ENCODE measurements at places on chromosomes 16 and 17.

- ATAC-seq: no peak
Measured at GRCh38 chr16:80894091-80894490, 89.7 kb upstream of the CDYL2 start.

DNA sequence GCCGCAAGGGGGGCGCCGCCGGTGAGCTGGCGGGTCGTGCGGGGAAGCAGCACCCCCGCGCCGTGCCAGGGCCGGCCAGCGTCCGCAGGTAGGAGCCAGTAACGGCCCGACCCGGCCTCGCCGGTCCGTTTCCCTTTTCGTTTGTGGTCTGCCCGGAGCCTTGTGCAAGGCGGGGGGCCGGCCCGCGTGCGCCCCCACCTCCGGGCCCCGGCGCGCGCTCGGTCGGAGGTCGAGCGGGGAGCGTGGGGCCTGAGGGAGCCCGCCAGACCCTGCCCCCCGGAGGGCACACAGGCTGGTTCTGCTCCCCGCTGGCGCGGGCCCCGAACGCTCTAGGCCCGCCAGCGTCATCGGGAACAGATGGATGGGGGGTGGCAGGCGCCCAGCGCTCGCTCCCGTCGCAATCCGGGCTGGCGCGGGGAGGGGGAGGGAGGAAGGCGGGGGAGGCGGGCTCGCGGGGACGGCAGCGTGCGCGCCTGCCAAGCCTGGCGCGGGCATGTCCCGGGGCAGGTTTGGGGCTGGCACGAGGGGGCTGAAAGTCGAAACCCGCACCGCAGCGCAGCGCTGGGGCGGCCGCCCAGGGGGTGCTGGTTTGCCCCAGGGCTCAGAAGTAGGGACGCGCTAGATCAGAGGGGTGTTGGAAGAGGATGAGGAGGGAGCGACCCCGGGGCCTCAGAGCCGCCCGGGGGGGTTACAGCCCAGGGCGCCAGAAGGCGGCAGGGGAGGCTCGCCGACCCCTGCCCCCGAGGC is 1.5 kb upstream of the GSE1 start:
- ATAC-seq: peak; percentile 47

- ATAC-seq: no peak
Measured at GRCh38 chr16:57724531-57724930, 11.0 kb upstream of the KATNB1 start.

DNA sequence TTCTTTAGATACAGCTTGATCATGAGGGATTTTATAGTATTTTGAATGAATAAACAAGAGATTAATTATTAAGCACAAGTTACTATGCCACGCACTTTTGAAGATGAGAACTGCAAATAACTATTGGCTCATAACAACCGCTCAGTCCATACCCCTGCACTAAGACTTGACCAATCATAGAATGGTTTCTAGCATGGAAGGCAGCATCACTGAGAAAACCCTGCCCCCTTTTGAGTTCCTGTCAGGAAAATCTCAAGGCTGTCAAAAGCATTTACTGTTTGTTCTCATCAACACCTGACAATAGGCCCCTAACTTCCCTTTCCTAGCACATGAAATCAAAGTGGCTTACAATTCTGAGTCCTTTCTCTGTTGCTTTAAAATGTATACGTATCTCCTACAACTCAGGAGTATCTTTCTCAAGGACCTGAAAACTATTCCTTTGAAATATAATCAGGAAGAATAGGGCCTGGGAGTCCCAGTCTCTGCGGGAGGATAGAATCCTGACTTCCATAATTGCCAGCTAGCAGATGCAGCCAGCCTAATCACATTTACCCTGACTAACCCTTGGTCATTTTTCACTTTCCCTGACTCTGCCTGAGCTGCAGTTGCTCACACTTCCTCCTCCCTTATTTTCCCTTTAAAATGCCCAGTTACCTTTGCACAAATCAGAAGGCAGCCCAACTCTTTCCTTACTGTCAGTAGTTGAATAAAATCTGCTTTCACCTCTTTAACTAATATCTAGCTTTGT is 9.1 kb upstream of the MMD start:
- peak; percentile 91 for ATAC-seq

- no peak for ATAC-seq
Measured at GRCh38 chr17:15012351-15012980, 252.7 kb downstream of the PMP22 start.

GRCh38 chr16:24838554-24839266 is 7.1 kb upstream of the SLC5A11 start:
- ATAC-seq: peak; percentile 41

DNA sequence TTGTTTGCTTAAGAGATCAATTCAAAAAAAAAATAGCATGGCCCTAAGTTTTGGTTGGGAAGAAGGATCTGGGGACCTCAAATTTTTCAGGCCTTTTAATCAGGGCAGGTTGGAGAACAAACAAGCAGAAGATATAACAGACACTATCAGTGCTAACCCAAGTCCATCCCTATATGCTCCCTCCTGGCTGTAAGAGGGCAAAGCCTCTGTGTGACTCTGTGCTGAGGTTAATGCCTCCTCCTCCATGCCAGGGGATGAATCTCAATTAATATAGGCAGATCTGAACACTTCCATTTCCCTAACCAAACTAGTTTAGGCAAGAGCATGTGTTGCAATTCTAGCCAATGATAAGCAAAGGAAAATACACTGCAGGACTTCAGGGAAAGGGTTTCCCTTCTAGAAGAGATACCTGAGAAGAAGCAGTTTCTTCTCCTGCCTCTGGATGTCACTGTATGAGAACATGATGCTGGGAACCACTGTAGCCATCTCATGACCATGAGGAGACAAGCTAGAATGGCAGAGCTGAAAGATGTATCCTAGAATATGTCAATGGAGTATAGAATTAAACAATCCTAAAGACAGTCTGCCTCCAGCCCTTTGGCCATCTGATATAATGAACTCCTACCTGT is 76.0 kb downstream of the CHD9NB start:
- peak; percentile 80 for ATAC-seq

DNA sequence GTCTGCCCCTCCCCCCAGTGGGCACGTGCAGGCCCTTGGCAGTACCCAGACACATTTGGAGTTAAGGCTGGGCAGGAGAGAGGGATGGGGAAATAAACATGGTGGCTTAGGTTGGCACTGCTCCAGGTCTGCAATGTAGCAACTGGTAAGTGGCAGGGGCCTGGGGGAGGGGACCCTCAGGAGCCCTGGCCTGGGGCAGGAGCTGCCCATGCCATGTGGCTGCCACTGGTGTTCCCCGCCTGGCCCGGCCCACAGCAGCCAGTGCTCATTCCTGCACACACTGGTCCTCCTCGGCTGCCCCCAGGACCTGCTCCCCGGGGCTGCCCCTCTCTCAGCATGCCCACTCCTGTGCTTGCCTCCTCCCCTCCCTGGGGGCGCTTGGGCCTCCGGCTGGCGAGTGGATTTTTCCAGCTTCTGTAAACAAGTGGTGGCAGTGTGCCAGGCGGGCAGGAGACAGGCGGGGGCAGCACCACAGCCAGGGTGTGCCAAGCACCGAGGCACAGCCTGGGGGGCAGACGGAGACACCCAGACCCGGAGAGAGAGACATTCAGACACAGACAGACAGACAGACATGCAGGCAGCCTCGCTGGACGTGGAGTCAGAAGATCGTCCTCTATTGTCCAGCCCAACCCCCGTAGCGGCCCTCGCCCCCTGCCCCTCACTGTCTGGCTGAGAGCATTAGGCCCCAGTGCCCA is 9.4 kb downstream of the THRA start:
- peak; percentile 45 for ATAC-seq

DNA sequence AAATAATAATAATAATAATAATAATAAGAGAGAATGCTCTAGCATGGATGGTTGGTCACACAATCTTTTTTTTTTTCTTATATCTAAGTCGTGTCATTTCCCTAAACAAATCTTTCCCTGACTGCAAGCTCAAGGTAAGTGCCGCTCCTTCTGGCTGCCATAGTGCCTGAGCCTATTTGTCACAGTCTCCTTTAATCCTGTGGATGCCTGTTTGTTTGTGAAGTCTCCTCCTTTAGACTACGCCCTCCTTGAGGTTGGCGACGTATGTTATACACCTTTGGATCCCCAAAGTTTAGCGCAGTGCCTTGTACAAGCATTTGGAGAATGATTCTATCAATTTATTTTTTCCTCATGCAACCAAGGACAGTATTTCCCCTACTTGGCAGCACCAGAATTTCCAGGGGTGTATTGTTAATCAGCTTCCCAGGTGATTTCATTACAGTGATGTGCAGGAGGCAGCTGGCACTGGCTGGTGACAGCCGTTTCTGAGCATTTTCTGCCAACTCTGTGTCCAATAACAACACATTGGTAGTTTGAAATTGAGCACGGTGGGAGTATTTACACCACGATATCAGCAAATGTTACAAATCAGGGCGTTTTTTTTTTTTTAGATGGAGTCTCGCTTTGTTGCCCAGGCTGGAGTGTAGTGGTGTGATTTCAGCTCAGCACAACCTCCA is 26.6 kb downstream of the TMEM238L start:
- ATAC-seq: no peak

DNA sequence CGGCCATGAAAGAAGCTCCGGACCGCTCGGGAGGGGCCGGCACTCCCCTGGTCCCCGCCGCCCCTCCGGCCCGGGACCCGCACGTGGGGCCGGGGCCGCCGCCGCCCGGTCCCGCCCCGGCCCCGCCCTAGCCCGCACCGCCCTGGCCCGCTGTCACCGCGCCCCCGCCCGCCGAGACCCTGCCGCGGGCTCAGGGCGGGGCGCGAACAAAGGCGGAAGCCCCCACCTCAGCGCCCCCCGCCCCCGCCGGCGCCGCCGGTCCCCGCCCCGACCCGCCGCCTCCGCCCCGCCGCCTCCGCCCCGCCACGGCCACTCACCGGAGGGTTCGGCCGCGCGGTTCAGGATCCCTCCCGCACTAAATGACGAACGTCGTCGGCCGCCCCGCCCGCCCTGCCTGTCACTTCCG is at the start of gene ARHGDIA:
TSS of gene ARHGDIA (minus strand) at position 357 of the 406 bp plus-strand sequence. CDS start 1,407 bp downstream, outside the sequence.
- peak; percentile 64 for ATAC-seq

GRCh38 chr17:45184144-45184543 is 22.5 kb downstream of the HEXIM2 start:
- ATAC-seq: no peak

DNA sequence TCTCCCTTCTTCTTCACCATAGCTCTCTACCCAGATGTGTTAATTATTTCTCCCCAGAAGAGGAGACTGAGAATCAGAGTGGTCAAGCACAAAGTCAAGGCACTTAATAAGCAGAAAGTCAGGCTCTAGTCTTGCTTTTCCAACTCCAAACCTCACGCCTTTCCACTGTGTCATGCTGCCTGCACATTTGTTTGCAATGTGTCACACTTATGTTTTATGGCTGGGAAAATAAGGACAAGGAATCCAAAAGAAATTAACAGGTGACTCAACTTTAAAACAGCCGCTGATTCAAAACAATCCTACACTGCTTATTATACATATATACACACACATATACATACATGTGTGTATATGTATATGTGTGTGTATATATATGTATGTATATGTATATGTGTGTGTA is 255.7 kb upstream of the DYNLRB2 start:
- no peak for ATAC-seq

DNA sequence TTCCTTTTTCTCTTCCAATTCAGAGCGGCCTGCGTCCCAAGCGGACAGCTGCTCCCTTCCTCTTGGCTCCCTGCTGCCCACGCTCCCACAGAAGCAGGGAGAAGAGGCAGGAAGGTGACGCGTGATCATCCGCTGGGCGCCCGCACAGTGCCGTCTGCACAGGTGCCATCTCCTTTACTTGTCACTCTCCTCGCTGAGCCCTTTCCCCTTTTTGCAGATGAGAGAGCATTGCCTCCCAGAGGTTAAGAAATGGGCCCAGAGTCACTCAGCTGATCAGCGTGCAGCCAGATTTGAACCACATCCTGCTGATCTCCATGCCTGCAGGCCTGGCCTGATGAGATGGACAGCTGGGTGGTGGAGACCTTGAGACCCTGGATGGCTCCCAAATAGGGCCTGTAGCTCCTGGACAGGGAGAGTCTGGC is 299.8 kb downstream of the SEC14L1 start:
- no peak for ATAC-seq

DNA sequence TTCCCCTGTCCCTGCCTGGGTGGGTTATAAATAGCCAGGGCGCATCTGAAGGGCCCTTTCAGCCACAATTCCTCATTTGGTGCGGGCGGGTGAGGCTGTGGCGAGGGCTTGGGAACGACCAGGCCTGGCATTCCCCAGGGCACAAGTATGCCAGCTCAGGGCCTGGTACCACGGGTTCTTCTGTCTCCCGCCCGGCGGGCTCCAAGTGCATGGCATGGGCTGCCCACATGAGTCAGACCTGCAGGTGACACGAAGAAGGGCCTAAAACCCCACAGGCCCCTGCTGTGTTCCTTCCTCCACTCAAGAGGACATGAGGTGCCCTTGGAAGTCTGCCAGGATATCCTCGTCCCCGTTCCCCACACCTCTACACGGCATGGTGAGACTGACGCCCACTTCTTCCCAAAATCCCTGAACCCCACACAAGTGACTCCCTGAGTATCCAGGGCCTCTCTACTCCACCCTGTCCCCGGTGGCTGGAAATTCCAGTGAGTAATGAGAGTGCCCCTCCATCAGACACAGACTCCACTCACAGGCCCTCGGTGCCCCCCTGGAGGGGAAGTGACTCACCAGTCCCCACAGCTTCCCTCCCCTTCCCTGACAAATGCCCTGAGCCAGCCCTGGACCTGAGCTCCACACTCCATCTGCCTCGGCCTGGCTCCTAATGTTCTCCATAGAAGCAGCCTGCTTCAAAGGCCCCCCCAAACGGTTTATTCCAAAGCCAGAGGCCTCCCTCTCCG is 68.8 kb downstream of the ABR start:
- no peak for ATAC-seq

DNA sequence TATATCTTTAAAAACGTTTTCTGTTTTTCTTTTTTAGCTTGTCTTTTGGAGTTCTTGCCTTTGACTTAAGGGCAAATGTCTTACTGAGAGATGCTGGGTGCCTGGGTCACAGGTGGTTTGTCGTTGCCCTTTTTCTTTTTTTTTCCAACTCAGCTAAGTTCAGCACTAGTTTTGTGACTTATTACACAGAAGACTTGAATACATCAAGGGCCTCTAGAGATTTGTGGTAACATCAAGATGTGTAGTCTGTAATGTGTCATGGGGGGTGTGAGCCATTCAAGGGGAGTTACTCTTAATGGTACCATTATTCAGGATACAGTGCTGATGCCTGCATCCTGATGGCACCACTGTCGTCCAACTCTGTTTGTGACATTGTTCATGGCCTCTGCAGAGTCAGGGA is 95.1 kb downstream of the PRKCA start:
- no peak for ATAC-seq

GRCh38 chr17:17941015-17941414 is 31.2 kb downstream of the TOM1L2 start:
- ATAC-seq: no peak

DNA sequence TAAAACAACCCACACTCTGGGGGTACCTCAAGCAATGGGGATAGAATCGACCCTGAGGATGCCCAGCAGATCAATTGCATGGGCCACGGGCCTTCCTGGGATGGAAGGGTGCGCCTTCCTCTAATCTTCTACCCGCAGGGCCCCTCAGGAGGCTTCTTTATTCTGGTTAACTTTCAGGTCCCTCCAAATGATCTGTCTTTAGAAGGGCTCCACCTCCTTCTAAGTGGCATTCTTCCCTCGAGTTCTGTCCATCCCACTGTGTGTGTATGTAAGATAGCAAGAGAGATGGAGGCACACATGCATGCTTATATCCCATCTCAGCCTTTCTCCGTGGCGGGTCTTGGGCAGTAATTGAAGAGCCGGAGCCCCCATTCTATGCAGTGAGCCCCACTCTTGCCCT is 125.7 kb downstream of the MRM1 start:
- no peak for ATAC-seq

- ATAC-seq: peak; percentile 92
Measured at GRCh38 chr17:29369831-29370735, 20.1 kb upstream of the TAOK1 start.

Data from motor neuron (in vitro differentiated cells).